Stimulated activated CD8-positive, alpha-beta memory T cell treated with anti-CD3 and anti-CD28 coated beads, Interleukin-15, amount 100 ng/mL, for 48 hours (primary cell): ENCODE measurements at places on chromosomes 2 and 18.

DNA sequence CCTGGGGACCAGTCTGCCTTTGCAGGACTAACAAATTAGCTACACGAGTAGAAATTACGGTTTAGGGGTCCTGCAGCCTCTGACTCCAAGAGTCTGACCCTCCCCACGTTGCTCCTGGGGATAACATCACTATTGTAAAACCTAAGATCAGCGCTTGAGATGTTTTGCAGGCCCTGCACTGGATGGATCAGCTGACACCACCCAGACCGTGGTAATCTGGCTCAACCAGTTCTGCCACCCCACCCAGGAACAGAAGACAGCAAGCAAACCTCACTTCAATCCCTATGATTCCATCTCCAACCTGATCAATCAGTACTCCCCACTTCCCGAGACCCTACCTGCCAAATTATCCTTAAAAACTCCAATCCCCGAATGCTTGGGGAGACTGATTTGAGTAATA lies 31.7 kb downstream of the NGEF start:
- DNase-seq, result no peak

GRCh38 chr2:38474715-38475566 lies 97.9 kb upstream of the ATL2 start:
- no peak for DNase-seq

GRCh38 chr2:129699781-129700573 lies 279.5 kb upstream of the RAB6C start:
- DNase-seq, result no peak

GRCh38 chr2:231512222-231512621 lies 18.0 kb downstream of the NMUR1 start:
- DNase-seq, result no peak

DNA sequence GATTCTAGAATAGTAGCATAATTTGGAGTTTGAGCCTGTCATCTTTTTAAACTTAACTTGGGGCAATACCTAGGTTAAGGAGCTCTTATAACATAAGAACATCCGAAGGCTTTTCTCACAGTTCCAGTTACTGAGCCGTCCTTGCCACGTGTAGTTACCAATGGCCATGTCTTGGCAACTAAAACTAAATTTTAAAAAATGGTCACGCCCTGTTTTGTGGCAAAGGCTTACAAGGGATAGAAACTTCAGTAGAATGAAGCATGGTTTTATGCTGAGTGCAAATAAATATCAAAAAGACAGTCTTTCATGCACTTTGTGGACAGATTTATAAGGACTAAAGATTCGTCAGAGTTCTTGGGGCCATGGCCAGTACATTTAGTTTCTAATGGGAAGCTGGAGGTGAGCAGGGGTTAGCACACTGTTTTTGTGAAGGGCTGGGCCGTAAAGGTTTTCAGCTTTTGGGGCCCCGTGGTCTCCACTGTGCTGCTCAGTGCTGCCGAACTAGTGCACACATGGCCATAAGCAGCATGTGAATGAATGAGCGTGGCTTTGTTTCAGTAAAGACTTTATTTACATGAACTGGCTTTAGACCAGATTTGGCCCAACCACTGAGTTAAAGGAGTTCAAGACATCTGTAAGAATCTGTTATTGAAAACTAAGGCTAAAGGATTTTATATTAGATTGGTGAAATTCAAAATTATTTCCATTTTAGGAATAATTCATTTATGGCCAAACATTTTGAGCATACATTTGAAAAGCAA lies 41.1 kb downstream of the GRHL1 start:
- no peak for DNase-seq

- DNase-seq, result no peak
These were observed 405.9 kb downstream of the XIRP2 start for GRCh38 chr2:167293943-167294775.

- no peak for DNase-seq
These were observed 786.6 kb upstream of the ID2 start for GRCh38 chr2:7895289-7895688.

DNA sequence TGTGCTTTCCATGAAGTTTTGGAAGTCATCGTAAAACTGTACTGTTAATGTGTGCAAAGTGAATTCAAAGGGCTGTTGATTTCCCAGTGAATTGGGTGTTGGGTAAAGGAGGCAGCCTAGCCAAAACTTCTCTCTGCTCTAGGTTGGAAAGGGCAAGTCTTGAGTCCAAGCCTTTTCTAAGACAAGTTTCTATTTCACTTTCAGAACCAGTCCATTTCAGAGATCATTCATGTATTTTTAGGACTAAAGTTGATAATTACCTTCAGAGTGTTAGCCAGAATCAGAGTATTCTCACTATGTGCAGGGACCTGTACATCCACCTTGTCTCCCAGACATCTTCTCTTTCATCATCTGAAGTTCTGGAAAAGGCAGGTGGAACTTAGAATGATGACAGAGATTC lies 636.1 kb upstream of the KLHL29 start:
- no peak for DNase-seq

- DNase-seq, result no peak
These were observed 552.3 kb downstream of the TSN start for GRCh38 chr2:122307763-122308162.

DNA sequence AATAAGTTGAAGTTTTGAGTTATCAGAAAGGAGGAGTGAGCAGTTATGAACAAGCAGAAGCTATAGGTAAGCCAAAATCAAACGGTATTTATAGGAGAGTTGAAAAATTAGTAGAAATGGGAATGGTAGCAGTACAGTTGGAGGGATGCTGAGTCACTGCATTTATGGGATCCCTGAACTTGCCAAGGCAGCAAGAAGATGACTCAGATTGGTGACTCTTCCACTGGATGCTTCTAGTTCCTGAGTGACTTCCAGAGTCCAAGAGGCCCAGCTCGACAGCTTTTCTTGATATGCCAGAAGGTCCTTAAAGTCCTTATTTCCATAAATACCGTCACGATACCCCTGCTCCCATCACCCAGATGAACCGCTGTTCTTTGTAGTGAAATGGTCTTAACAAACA lies 31.1 kb upstream of the ACTR3 start:
- no peak for DNase-seq

DNA sequence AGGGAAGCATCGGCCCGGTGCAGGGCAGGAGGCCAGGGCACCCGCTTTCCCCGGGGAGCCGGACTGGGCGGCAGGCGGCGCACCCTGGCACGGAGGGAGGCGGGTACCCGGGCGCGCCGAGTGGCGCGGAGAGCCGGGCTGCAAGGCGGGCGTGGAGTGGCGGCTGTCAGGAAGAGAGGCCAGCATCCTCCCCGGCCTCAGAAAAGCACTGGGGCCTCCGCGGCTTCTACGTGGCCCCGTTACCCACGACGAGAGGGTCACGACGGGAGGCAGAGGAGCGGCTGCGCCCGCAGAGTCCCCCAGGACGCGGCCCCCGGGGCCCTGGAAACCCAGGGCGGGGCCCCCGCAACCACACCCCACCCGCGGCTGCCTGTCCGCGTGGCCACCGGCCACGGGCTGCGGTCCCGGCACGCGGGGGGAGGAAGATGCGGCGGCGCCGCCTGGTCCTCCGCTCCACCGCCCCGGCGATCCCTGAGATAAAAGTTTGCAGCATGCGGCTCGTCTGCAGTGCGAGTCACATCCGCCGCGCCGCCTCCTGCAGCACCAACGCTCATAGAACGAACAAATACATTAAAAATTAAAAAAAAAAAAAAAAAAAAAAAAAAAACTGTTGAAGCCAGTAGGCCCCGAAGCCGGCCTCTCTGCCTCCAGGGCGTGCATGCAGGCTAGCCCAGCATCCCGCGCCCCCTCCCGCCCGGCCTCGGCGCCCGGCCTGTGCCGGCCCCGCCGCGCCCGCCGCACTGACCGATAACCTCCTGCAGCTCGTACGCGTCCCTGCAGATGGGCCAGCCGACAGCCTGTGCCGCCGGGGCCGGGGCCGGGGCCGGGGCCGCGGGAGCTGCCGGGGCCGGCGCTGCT lies 683 bp downstream of the STK39 start:
- DNase-seq, result peak; percentile 62

DNA sequence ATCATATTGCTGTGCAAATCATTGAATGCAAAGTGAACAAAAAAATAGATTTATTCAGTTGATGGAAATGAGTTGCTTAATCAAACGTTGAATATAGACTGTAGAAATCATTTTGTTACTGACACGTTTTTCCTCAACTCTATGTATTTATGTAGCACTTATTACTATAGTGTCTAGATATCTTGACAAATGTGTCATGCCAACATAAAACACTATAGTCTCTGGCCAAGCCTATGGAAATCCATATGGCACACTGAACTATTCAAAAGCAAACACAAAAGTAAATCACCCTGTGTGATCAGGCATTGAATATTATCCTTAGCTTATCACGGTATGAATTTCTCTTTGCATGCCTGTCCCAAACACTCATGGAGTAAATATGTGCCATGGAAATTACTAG lies 131.3 kb downstream of the ZNF804A start:
- no peak for DNase-seq

GRCh38 chr2:164915566-164915965 lies 39.8 kb downstream of the SLC38A11 start:
- DNase-seq, result no peak

GRCh38 chr2:40507432-40507831 lies 55.5 kb upstream of the SLC8A1 start:
- DNase-seq, result no peak

- DNase-seq, result no peak
These were observed 3.7 kb upstream of the SERTAD2 start for GRCh38 chr2:64657411-64657810.

- no peak for DNase-seq
These were observed 288.9 kb upstream of the EPAS1 start for GRCh38 chr2:46008091-46008870.

- no peak for DNase-seq
These were observed 139.8 kb downstream of the ZFP36L2 start for GRCh38 chr2:43086451-43087221.
